ENCODE measurements at places on chromosomes 2 and 18.
A peak's percentile ranks its signal among the peaks of the same experiment; 100 is the strongest.

- DNase-seq: no peak
Measured at GRCh38 chr2:173828189-173829142, 136.7 kb downstream of the SP3 start.

DNA sequence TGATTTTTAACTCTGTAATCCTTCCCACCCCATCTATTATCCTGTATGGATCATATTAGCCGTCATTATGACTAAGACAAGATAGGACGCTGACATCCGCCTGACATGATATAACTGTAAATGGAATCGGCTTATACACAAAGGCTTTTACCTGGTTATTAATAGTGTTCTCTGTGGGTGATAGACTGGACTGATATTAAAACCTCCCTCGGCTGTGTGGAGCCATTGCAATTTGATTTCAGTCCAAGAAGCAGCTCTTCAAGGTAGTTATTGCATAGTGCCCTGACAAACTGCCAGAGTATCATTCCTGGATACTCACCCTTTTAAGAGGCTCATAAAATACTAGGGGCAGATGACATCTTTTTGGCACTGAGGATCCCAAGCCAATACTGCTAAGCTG, 226.1 kb upstream of the HNRNPA3 start:
- DNase-seq: no peak

DNA sequence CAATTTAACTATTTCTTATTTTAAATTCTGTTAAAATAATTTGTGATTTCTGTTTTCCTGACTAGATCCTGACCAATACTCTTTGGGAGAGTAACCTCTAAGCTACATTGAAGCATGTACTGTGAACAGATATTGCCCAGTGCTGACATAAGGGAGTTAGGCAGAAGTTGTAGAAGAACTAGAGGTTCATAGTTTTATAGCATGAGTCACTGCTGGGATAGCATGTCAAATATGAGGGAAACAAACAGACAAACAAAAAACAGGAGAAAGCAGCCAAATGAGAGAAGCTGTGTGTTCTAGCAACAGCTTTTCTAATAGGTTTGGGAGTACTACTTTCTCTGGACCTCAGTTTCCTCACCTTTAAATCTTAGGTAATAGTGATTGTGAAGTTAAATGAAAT, 72.4 kb downstream of the CERS6 start:
- DNase-seq: no peak

GRCh38 chr2:234266952-234267351, 216.4 kb downstream of the SPP2 start:
- no peak for DNase-seq

GRCh38 chr18:13989199-13989598, 73.9 kb upstream of the MC2R start:
- DNase-seq: no peak

DNA sequence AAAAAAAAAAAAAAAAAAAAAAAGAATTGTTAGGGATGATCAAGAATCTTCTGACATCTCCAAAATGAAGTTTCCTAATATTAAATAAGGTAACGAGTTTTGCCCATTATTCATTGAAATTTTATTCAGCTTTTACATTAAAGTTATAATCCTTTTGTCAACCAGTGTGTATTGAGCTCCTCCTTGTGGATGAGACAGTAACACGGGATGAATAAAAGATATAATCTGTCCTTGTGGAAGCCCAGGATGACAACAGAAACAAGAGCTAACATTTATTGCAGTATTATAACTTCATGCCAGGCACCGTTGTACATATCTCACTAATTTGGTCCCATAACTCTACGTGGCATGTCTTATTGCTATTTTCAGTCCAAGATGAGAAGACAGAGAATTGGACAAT, 33.4 kb upstream of the SERPINB7 start:
- DNase-seq: no peak

DNA sequence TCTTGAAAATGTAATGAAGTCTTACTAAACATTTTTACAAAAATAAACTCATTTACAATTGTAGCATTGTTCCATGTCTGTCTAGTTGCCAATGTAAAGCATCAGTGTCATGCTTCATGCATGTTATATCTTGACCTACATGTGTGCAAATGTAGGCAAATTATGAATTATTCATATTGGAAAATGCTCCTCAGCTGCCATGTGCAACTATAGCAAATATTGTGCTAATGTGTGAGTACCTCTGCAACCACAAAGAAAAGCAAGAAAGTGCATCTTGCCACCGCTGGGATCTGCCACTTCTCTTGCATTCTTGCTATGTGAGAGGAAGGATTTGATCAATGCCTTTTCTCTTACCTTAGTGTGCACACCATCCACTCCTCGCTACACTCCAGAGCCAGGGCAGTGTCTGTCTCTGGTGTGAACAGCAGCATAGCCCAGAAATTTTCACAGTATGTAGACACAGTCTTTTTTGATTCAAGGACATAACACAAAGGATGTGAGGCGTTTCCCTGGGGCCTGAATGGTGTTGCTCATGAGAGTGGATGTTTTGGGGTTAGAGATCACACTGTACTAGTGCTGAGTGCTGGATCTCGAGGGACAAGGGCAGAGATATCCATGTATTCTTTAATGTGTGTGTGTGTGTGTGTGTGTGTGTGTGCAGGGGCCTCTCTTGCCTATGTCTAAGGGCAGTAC, 47.6 kb upstream of the HAAO start:
- DNase-seq: peak; percentile 11

- DNase-seq: no peak
Measured at GRCh38 chr2:203656522-203657287, 49.7 kb upstream of the CD28 start.

- DNase-seq: no peak
Measured at GRCh38 chr2:32482471-32482870, 125.6 kb downstream of the BIRC6 start.

GRCh38 chr2:26017464-26018183, 16.3 kb upstream of the RAB10 start:
- no peak for DNase-seq

DNA sequence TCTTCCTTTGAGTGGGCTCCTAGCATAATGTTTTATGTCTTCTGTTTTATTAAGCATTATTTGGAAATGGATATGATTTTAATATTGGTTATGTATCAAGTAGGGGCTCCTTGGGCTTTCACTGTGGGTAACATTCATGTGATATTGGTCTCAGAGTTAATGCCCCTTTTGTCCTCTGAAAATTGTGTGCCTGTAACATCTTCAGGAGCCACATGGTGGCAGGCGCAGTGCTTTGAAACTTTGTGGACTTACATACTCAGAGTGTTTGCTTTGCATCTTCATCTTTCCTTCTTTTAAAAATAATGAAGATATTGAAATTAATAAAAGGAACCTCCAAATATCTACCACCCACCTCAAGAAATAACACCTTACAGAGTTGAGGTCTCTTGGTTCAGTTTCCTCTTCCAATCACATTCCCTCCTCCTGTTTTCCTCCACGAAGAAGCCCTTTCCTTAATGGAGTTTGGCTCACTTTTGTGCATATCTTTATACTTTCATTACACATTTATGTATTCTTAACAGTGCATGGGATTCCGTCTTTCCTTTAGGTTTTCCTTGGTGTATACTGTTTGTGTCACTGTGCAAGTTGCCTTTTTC, 73.5 kb downstream of the LIMS1 start:
- no peak for DNase-seq

DNA sequence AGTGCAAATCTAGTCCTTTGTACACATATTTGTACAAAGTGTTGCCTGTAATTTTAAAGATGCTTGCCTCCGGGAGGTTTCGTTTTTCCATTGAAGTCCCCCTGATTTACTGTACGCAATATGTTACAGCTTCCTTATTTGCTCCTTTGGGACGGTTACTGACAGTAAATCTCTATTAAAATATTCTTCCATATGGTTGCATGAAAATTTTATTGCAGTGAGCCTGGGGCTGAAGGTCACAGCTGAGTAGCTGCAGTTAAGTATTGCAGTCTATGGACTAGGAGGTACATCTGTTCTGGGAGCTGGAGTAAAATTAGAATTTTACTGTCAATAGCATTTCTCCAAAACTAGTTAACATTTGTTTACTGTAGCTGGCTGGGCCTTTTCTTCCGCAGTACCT, 119.2 kb downstream of the ETAA1 start:
- no peak for DNase-seq

DNA sequence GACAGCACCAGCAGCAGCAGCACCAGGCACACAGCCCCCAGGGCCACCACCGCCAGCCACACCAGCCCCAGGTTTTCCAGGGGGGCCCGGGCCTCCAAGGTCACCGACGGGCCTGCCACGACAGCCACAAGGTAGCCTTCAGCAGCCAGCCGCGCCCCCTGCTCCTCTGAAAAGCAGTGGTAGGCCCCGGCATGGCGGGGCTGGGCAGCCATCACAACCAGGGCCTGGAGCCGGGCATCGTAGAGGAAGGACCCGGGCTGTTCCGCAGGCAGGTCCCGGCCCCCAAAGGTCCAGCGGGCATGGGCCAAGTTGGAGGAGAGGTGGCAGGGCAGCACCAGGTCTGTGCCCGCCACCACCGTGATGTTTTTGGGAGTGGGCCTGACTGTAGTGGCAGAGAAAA, 3.3 kb upstream of the ANKRD39 start:
- DNase-seq: no peak

DNA sequence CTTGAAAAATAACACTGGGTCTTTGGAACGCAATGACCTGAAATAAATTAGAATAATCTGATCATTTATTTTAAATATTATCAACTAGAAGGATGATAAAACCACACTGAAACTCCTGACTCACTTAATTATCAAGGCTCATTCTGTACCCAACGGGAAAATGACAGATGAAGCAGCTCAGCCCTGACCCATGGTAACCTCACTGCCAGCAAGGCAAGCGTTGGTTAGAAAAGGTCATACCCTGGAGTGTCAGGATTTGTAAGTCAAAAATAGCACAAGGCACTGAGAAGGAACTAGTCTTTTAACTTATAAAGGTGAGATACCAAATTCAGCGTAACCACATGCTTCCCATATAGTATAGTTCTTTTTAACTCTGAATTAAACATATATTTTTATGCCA, 277.5 kb downstream of the ETAA1 start:
- DNase-seq: no peak

GRCh38 chr18:9436206-9436929, 38.9 kb upstream of the RALBP1 start:
- no peak for DNase-seq

DNA sequence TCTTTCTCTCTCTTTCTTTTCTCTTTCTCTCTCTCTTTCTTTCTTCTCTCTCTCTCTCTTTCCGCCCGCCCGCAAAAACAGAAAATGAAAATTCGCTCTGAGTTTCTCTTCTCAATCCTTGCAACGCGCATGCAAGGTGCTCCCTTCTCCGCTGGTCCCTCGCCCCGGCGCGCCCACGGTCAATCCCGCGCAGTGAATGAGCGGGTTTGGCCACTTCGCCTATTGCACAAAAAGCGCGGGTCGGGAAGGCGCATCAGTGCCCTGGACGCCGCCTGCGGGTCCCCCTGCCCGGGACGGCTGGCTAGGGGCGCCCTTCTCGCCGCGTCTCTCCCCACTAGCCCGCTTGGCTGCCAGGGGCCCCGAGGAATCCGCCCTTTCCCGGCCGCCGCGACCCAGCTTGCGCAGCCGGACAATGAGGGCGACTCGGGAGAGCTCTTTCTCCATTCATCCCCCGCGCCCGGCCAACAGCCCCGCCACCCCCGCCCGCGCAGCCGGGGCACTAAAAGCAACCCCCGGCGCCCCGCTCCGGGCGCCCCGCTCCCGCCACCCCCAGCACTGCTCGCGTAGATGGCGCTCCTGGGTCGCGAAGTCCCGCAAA, 706 bp downstream of the LAMA1 start:
- DNase-seq: no peak

- no peak for DNase-seq
Measured at GRCh38 chr2:45925636-45926366, 274.3 kb downstream of the PRKCE start.

DNA sequence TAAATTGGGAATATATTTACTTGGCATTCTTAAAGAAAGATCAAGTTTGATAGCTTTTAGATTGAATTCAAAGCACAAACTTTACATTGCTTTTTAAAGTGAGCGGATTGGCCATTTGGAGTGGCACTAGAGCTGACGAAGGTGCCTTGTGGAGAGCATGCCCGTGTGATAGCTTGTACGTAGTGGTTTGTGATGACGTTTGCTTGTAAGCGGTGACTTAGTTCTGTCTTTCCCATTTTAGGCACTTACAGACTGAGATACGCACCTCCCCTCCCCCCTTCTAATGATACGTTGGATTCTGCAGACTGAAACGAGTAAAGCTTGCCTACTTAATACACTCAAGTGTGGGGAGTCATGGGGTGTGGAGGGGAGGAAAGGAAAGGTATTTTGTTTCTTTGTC, 53.4 kb downstream of the ZCCHC2 start:
- no peak for DNase-seq

GRCh38 chr2:226756131-226756530, 43.5 kb downstream of the IRS1 start:
- DNase-seq: no peak

GRCh38 chr2:140862181-140862580, 1268.6 kb downstream of the LRP1B start:
- DNase-seq: no peak

GRCh38 chr18:13465476-13465875, 246.9 kb downstream of the LDLRAD4 start:
- no peak for DNase-seq

DNA sequence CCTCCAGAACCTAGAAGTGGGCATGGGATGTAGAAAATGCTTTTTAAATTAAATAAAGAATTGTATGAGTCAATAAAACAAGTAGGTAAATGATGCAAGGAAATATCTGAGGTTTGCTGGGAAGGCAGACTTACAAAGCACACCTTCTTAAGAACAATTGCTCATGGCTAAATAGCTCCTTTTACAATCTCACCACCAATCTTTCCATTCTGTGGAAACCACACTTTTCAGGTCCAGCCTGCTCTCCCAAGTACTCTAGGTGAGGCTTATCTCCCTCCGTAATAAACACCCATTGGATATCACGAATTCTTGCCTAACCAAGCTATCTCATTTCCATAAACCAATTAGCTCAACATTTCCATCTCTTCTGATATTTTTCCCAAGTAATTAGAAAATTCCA, 91.5 kb upstream of the SLC8A1 start:
- DNase-seq: no peak

- peak; percentile 15 for DNase-seq
Measured at GRCh38 chr2:239302083-239302807, 98.6 kb downstream of the HDAC4 start.

GRCh38 chr2:181602017-181602416, 54.9 kb downstream of the CERKL start:
- DNase-seq: no peak

Measured in uterus (tissue), 4 donors.